Psoas muscle (tissue), 8 donors: ENCODE measurements at places on chromosomes 3 and 15.

DNA sequence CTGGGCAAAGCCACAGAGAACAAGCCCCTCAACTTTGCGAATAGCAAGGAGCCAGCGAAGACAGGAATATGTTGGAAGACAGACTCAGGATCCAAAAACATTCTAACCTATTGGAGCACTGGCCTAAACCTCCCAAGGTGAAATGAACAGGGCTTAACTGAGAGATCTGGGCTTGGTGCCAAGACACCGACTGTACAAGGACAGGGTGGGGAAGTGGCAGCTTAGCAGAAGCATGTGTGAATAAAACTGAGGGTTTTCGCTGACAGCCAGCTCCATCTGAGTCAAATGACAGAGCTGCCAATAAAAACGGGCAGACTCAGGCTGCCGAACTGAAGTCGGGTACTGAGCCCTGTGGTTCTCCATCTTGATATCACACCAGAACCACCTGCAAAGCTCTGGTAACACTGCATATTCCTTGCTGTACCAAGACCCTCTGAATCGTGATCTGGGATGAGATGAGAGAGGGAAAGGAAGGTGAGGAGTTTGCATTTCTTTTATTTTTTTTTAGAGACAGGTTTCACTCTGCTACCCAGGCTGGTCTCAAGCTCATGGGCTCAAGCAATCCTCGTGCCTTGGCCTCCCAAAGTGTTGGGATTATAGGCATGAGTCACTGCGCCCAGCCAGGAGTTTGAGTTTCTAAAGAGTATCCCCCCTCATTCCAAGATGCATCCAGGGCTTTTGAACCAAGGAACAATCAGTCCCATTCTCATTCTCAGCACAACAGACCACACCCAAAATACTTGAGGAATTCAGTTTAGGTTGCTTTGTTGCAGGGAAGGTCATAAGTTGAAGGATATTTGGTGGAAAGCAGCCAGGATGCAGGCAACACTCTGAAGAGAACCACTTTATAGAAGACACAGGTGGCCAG lies 6.0 kb upstream of the PLCB2 start:
- H3K27me3 ChIP-seq: no peaks in the 10 kb centered on the region
- H3K27ac ChIP-seq: no peak overlapping the region
- no peak for DNase-seq

- no peak for DNase-seq
- H3K36me3 ChIP-seq: no peaks in the 10 kb centered on the region
- H3K27ac ChIP-seq: no peak overlapping the region
- H3K4me1 ChIP-seq: no peaks in the 10 kb centered on the region
- H3K27me3 ChIP-seq: no peaks in the 10 kb centered on the region
Observed at GRCh38 chr3:168453623-168454022, 357.9 kb upstream of the GOLIM4 start.

- DNase-seq: no peak
- no peak overlapping the region for H3K27ac ChIP-seq
- H3K4me1 ChIP-seq: no peaks in the 10 kb centered on the region
- no peaks in the 10 kb centered on the region for H3K36me3 ChIP-seq
- H3K27me3 ChIP-seq: no peaks in the 10 kb centered on the region
Observed at GRCh38 chr3:189557824-189558223, 73.4 kb upstream of the TP63 start.

DNA sequence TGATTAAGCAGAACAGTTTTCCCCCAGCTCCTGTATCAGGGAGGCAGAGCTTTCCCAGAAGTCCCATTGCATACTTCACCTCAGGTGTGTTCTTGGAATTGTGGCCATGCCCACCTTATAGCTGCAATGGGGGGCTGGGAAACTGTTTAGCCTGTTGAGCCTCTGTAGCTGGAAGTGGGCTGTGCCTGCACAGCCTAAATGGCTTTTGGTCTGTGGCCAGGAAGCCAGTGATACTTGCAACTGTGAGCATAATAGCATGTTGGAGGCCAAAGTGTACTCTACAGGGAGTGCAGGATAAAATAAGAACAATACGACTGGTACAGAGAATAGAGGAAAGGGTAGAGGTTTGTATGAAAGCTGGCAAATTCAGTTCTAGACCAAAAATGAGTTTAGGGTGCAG lies 248.5 kb downstream of the PTPRG start:
- no peaks in the 10 kb centered on the region for H3K27me3 ChIP-seq
- peak; percentile 66 for DNase-seq
- H3K4me3 ChIP-seq: no peak overlapping the region
- H3K4me1 ChIP-seq: peaks cover 69% of the 10 kb centered on the region
- no peaks in the 10 kb centered on the region for H3K36me3 ChIP-seq

GRCh38 chr3:32684029-32684799 lies 774 bp upstream of the CNOT10 start:
- no peaks in the 10 kb centered on the region for H3K36me3 ChIP-seq
- peak overlapping the region; percentile 78 for H3K27ac ChIP-seq
- H3K27me3 ChIP-seq: no peaks in the 10 kb centered on the region
- DNase-seq: no peak
- H3K4me1 ChIP-seq: peaks cover 10% of the 10 kb centered on the region
